ENCODE measurements at places on chromosomes 2 and 18.

DNA sequence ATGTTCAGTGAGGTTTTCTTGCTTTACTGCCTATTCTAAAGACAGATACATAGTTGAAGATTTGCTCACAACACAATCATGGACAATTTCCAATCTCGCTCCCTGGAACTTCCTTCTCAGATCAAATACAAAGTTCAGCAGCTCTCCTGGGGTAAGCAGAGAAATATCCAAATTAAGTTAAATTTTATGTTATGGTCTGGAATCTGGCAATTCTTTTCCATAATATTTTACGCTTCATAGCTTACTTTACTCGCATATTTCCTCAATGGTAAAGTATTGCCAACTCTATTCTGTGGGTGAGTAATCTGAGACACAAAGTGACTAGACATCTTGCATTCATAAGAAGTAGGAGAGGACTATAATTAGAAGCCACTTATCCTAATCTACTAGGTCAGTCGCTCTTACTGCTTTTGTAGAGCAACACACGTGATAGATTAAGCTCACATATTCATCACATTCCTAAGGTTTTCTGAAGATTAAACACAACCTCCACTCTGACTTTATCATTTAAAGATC lies 529.4 kb downstream of the CCDC85A start:
- no peak for DNase-seq

- no peak for DNase-seq
Measured at GRCh38 chr2:29562319-29562718, 359.1 kb downstream of the ALK start.

DNA sequence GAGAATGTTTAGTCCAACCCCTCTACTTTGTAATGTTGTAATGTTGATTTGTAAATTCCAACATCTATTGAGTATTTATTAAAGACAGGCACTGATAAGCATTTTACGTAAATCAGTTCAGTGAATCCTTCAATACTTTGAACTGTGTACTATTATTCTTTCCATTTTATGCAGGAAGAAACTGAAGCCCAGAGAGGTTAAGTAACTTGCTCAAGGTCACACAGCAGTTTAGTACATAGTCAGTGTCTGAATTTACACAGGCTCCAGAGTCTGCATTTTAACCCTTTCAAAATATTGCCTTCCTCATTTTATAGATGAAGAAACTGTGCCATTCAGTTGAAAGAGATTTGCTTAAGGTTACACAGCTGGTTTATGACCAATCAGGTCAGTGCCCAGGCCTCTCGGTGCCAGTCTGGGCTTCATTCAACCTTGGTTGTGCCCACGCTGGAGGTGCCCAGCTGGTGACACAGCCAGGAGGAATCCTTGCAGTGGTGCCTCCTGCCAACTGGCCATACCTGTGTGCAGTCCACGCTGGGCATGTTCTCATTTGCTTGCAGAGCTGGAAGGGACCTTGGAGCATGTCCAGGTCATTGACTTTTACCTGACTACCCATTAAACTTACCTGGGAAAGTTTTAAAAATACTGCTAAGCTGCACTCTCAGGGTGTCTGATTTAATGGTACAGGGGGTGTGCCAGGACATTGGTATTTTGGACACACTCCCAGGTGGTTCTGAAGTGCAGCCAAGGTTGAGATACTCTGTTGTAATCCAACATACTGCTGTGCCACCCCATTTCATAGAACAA lies 74.3 kb upstream of the CYRIA start:
- DNase-seq: no peak

DNA sequence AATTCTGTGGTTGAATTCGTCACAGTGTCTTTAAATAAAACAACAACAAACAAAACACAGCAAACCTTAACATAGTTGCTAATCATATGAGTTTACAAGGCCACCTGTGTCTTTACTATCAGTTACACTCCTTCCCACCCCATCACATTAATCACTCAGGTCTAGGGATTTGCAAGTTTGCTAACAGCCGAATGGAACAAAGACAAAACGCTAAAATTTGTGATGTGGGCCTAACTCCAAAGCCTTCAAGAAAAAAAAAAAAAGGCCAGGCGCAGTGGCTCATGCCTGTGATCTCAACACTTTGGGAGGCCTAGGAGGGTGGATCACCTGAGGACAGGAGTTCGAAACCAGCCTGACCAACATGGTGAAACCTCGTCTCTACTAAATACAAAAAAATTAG lies 566 bp upstream of the POLI start:
- DNase-seq: no peak

DNA sequence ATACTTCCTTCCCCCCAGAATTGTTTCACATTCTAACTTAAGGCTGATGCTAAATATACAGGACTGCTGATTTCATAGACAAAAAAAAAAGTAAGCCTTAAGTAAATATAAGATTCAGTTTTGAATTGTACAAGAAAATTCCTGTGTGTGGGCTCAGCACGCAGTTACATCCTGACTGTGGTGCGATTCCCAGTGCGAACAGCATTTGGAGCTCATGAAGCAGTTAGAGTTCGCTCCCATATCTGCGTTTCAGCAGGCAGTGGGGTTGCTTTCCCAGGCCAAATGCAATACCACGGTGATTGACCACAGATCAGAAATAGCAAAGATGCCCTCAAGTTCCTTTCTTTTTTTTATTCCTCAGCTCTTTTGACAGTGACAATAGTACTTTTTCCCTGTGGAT lies 75.6 kb downstream of the SATB2 start:
- DNase-seq: no peak

GRCh38 chr2:135175177-135175576 lies 123.1 kb downstream of the RAB3GAP1 start:
- DNase-seq: no peak

All from B cell (primary cell).